HT-29 (cell line): ENCODE measurements at places on chromosomes 3 and 15. TPM values are rescaled to one million over a fixed set of nuclear protein-coding genes. Genes with fewer than 3 reads are reported as not detected.

CNTN3 gene
- not detected in 2 replicates for total RNA-seq

TMEM202 gene
- not detected in 2 replicates for total RNA-seq

RMDN3 gene
- 33.2 and 35.7 TPM in 2 replicates for total RNA-seq

LYZL4 gene
- not detected in 2 replicates for total RNA-seq

CD200R1 gene
- not detected in 2 replicates for total RNA-seq

FAIM gene
- 4.2 and 9.1 TPM in 2 replicates for total RNA-seq

NRROS gene
- not detected in 2 replicates for total RNA-seq

NR1I2 gene
- total RNA-seq: 0.08 TPM in 1 of 2 replicates, not detected in the other

- DNase-seq: no peak
Observed at GRCh38 chr15:56537881-56538280, 72.9 kb upstream of the MNS1 start.

DNA sequence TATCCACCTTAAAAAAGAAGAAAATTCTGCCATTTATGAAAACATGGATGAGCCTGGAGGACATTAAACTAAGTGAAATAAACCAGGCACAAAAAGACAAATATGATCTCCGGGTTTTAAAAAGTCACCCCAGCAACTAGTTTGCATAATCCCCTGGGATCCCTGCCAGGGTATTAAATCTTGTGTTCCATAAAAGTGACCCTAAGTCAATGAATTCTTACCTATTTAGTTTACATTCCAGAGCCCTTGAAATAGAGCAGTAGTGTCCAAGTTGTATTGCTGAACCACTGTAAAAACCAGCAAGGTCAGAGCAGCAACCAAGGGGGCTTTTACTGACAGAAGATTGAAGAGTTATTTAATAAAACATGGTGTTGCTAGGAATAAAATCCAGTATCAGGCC is 716.8 kb upstream of the BCHE start:
- no peak for DNase-seq

DNA sequence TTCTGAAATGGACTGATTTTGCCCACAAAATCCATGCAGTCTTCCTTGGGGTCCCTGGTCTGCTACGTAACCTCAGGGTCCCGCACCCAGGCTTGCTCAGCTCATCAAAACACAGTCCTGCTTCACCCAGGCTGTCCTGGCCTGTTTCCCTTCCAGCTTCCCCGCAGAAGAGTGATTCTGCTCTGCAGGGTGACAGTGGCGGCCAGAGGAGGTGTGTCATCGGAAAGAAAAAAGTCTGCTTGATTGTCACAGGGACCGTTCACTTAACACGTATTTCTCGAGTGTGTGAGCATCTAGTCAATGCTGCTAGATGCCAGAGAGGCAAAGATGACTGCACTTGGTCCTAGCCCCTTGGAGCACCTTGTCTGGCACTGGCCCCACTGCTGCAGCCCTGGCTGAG is 50.1 kb upstream of the ABHD2 start:
- DNase-seq: no peak

GRCh38 chr15:86392874-86393273 is 313.2 kb downstream of the AGBL1 start:
- DNase-seq: no peak

GRCh38 chr3:62007036-62007435 is 366.3 kb downstream of the FEZF2 start:
- no peak for DNase-seq

DNA sequence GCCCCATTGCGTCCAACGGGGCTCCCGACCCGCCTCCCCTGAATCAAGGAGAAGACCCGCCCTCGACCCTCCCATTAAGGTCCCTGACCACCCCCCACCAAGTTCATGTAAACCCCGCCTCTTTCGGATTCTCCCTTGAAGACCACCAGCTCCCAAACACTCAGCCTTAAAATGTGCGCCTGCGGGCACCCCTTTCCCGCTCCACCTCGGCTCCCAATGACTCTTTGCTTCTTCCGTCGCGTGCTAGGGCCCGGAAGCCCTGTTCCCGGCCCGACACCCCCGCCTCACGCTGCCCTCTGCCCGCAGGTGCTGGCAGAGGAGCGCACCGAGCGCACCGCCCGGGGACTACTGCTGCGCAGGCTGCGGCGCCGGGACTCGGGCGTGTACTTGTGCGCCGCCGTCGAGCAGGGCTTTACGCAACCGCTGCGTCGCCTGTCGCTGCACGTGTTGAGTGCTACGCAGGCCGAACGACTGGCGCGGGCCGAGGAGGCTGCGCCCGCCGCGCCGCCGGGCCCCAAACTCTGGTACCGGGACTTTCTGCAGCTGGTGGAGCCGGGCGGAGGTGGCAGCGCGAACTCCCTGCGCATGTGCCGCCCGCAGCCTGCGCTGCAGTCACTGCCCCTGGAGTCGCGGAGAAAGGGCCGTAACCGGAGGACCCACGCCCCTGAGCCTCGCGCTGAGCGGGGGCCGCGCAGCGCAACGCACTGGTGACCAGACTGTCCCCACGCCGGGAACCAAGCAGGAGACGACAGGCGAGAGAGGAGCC is 2.7 kb upstream of the LSMEM2 start:
- no peak for DNase-seq

- no peak for DNase-seq
Observed at GRCh38 chr15:84604826-84605553, 4.2 kb downstream of the ZSCAN2 start.

DNA sequence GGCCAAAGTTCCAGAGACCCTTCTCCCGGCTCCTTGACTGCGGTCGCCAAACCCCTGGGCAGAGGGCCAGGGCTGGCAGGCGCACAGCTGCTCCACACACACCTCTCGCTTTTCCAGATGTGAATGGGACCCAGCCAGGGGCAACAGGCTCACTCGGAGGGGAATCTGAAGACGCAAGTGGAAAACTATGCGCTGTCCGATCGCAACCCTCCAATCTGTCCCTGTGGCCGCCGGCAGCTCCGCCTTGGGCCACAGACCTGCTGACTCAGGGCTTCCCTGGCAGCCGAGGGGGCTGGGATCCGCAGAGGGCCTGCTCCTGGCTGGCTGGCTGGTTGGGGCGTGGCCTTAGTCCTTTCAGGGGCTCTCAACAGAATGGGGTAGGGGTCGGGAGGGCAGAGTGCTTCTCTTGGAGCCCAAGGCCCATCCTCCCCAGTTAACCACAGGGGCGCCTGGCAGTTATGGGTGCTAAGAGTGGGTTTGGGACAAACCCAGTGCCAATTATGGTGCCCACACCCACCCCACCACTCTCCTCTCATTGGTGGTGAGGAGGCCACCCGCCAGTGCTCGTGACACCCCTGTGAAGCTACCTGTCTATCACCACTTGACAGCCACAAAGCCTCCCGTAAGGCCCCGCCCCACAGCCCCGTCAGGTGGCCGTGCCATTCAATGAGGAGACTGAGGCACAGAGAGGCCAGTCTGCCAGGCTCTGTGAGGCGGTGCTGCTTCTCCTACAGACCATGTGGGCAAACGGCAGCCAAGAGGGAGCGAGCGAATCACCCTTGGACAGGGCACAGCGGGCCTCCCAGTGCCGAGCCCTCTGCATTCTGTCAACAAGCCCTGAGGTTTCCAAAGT is 53.8 kb downstream of the IQSEC1 start:
- DNase-seq: no peak

DNA sequence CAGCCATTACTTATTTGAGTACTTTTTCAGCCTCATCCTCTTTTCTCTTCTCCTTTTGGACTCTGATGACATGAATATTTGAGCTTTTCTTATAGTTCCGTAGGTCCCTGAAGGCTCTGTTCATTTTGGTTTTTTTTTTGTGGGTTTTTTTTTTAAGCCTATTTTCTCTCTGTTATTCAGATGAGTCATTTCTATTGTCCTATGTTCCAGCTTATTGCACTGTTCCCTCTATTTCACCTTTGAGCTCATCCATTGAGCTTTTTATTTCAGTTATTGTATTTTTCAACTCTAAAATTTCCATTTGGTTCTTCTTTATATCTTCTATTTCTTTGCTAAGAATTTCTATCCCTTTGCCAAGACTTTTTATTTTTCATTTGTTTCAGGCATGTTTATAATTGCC is 7.2 kb upstream of the MGLL start:
- no peak for DNase-seq

DNA sequence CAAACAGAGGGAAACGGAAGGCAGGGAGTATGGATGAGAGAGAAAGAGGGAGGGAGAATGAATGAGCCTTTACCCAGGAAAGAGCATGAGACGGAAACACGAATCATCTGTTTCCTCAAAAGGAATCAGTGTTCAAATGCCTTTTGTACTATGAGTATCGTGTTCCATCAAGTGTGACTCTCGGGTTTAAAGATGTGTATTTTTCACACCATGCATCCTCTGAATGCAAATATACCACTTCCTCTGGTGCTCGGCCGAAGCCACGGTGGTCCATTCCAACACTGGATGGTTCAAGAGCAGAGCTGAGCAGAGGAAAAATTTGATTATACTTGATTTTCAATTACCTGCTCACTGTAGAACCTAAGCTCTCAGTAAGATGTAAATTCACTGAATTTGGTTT is 505.1 kb downstream of the MECOM start:
- no peak for DNase-seq

GRCh38 chr3:101954936-101955335 is 105.6 kb downstream of the NFKBIZ start:
- no peak for DNase-seq

GRCh38 chr3:51378726-51379125 is 6.4 kb upstream of the MANF start:
- DNase-seq: no peak

DNA sequence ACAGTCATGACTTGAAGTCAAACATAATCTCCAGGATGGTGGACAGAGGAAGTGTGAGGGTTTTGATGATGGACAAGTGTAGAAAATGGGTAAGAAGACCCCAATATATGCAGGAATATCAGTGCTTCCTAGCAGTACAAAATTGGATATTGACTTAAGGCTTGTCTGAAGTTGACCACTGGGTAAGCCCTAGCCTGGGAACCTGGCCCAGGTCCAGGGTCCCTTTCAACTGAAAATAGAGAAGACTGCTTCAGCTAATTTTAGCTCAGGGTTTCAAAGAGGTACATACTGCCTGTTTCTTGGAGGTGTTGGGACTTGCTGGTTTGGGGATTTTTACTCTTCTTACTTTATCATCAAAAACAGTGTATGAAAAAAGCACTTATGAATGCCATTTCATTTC is 4.7 kb downstream of the NR1D2 start:
- no peak for DNase-seq

GRCh38 chr15:67479781-67480505 is 41.0 kb upstream of the C15orf61 start:
- no peak for DNase-seq

- DNase-seq: no peak
Observed at GRCh38 chr3:55252921-55253320, 234.2 kb downstream of the WNT5A start.

DNA sequence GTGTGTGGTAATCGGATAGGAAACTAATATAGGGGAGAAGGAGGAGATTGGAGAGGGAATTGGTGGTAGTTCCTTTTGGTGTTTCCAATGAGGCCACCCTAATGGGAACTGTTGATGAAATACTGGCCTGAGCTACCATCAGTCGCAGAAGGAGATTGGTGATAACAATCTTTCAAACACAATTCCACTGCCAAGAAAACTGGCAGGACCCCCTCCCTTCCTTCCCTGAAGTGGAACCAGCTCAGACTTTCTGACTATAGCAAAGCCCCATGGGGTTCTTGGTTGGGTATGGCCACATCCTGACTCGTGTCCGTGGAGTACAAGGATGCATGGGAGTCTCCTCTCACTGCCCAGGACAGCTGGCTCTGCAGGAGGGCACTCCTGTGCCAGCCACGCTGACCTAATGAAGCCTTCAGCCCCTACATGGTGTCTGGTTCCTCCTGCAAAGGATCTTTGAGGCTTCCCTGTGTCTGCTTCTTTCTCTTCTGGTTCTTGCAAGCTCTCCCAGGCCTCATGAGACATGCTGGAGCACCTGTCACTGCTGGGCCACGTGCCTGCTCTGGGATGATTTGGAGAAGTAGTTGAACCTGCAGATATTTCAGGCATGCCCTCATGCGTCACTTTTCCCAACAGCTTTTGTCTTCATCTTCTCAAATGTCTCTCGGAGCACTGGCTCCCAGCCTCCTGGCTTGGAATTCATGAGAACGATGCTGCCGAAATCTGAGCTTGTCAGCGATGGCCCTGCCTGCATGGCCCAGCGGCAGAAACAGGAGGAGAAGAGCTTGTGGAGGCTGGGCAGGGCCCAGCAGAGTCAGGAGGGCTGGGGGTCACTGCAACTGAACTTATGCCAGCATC is 90.0 kb upstream of the ADPGK start:
- no peak for DNase-seq

DNA sequence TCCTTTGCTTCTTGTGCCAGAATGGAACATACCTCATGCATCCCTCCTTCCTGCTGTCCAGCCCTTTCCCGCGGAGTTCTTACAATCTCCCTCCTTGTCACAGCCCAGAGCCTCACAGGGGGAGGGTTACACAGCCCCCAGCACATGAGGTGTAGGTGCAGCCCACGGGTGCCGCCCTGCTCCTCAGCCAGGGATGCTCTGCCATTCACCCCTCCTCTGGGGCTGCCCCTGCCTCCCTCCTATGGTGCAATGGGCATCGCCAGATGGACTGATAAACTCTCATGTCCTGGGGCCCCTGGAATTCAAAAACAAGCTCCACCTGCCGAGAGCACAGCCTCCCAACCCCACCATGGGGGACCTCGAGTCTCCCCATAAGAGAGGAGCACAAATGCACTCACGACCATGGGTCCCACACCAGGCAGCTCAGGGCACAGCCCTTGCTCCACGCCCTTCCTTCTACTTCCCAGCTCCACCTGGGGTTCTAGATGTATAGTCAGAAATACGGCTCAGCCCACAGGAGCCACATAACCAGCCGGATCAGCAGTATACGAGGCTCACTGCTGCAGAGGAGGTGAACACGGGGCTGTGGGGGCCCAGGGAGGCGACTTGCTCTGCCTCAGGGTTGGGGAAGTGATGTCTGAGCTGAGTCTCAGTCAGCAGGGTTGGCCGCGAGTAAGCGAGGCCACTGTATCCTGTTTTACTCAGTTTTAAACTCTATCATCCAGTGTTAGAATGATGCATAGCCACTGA is 269.7 kb upstream of the LYSMD4 start:
- no peak for DNase-seq

DNA sequence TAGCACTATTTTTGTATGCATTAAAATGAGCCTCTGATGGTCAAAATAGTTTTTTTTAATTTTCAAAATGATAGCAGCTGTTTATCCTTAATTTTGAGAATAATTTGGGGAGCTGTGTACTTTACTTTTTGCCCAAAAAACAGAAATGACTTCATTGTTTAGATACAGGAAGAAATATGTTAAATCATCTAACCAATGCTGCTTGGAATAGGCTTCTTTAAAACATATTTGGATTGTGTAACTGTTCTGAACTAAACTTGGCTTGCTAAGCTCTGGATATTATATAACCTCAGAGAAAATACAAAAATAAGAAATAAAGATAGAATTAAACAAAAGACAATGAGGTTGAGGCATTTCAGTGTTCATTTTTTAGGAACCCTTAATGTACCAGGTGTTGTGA is 119.3 kb downstream of the SERPINI1 start:
- DNase-seq: no peak

DNA sequence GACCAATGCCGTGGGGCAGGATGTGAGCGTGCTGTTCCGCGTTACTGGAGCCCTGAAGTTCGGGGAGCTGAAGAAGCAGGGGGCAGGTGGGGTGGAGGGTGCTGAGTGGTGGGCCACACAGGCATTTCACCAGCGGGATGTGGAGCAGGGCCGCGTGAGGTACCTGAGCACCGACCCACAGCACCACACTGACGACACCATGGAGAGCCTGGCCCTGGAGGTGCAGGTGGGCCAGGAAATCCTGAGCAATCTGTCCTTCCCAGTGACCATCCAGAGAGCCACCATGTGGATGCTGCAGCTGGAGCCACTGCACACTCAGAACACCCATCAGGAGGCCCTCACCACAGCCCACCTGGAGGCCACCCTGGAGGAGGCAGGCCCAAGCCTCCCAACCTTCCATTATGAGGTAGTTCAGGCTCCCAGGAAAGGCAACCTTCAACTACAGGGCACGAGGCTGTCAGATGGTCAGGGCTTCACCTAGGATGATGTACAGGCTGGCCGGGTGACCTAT is 179.6 kb downstream of the TBC1D2B start:
- no peak for DNase-seq
